Suprapubic skin (tissue), 4 donors: ENCODE measurements at places on chromosomes 7 and 10. TPM values are rescaled to one million over a fixed set of nuclear protein-coding genes. Genes with fewer than 3 reads are reported as not detected.

DNA sequence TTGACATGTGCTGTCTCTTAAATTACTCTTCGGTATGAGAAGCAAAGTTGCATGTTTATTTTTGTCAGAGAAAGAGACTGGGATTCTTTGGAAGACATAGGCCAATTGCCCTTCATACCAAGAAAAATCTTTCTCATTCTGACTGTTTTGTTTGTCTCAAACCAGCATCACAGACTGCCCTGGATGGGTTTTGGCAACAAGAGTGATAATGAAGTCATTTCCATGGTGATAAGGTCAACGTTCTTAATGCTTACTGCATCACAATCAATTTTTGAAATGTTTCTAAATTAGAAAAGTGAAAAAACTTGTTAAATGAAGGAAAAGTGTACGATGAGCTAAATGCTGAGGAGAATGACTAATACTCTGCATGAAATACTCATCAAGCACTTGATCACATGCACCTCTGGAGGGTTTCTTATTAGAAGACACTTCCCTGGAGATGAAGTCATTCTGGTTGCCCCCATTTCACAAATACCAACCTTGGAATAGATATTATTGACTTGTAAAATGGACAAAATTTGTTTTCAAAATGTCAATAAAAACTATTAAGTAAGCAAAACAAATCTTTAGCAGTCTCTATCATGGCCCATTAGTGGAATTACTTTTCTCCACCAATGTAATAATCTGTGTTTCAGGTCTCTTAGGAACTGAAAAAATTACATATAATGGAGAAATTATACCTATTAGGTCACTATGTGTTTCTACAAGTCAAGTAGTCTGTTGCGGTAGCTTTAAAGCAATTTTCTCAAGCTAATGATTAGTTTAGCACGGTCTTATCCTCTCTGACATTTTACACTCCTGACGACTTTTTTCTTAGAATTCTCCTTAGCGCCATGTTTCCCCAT is 19.9 kb upstream of the SEC61G start:
- no peak overlapping the region for H3K4me3 ChIP-seq
- H3K36me3 ChIP-seq: no peaks in the 10 kb centered on the region
- no peak overlapping the region for H3K27ac ChIP-seq
- H3K27me3 ChIP-seq: no peaks in the 10 kb centered on the region

DNA sequence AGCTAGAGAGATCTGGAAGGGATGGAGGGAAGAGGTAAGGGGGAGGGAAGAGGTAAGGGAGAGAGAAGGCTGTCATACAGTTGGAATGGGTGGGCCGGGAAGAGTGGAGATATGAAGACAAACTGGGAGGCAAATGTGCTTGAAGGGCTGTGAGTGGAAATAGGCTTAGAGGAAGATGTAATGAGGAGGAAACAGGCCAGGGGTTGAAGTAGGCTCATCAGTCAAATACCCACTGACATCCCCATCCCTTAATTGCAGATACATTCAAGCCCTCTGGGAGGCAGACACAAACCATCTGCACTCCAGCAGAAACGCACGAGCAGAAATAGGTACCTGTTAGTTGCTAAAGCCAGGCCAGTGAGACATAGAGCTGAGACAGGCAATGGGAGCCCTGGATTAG is 2.1 kb downstream of the SYNPO2L start:
- H3K27me3 ChIP-seq: no peaks in the 10 kb centered on the region
- H3K36me3 ChIP-seq: no peaks in the 10 kb centered on the region
- no peak overlapping the region for H3K4me3 ChIP-seq
- no peak for DNase-seq
- no peak overlapping the region for H3K27ac ChIP-seq

CYP3A4 gene
- 2.3 TPM for total RNA-seq

GRCh38 chr7:128951296-128951695 is 13.6 kb downstream of the IRF5 start:
- peaks cover 50% of the 10 kb centered on the region for H3K36me3 ChIP-seq
- no peak overlapping the region for H3K4me3 ChIP-seq
- no peaks in the 10 kb centered on the region for H3K27me3 ChIP-seq
- H3K4me1 ChIP-seq: no peaks in the 10 kb centered on the region
- no peak overlapping the region for H3K27ac ChIP-seq
- no peak for DNase-seq

DNA sequence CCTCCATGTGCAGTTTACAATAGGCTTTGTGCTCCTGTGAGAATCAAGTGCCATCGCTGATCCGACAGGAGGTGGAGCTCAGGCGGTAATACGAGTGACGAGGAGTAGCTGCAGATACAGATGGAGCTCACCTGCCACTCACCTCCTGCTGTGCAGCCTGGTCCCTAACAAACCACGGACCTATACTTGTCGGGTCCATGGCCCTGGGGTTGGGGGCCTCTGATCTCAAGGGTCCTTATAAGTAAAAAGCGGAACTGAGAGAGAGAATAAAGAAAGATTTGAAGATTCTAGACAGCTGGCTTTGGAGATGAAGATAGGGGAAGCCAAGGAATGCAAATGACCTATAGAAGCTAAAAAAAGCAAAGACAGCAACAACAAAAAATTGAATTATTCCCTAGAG is 130.6 kb downstream of the PLXDC2 start:
- no peaks in the 10 kb centered on the region for H3K36me3 ChIP-seq
- no peaks in the 10 kb centered on the region for H3K27me3 ChIP-seq
- no peak overlapping the region for H3K27ac ChIP-seq
- peaks cover 37% of the 10 kb centered on the region for H3K4me1 ChIP-seq
- H3K4me3 ChIP-seq: no peak overlapping the region
- DNase-seq: no peak

OR9A2 gene
- total RNA-seq: not detected

DNA sequence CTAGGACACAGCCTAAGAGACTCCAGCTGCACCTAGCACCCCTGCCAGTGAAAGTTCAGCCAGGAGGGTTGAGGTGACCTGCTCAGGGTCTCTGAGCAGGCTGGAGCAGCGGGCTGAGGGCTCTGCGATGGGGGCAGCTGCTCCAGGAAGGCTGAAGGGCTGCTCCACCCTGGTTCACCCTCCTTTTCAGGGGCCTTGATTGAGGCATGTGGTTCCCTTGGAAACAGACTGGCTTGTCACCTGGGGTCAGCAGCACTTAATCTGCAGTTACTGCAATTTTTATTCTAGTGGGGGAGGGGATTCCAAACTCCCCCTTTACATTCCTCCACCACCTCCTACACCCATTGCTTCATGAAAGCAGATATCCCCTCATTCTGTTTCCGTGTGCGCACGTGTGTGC is 85.3 kb upstream of the UNC5B start:
- no peak overlapping the region for H3K4me3 ChIP-seq
- no peaks in the 10 kb centered on the region for H3K36me3 ChIP-seq
- DNase-seq: peak; percentile 32
- H3K27me3 ChIP-seq: peaks cover 8% of the 10 kb centered on the region

- no peaks in the 10 kb centered on the region for H3K36me3 ChIP-seq
- no peak for DNase-seq
- no peak overlapping the region for H3K4me3 ChIP-seq
- H3K27me3 ChIP-seq: no peaks in the 10 kb centered on the region
Measured at GRCh38 chr7:20650782-20651181, 35.3 kb downstream of the ABCB5 start.
